Stimulated activated CD8-positive, alpha-beta memory T cell treated with anti-CD3 and anti-CD28 coated beads, Interleukin-12 subunit alpha, Interleukin-12 subunit beta, amount 100 ng/mL, for 1 hour (primary cell): ENCODE measurements at places on chromosomes 7 and 10.
A peak's percentile ranks its signal among the peaks of the same experiment; 100 is the strongest.

- DNase-seq, result no peak
Measured at GRCh38 chr10:75355706-75356105, 45.9 kb downstream of the ZNF503 start.

GRCh38 chr10:133258818-133259601, 17.7 kb downstream of the ADAM8 start:
- peak; percentile 64 for DNase-seq

DNA sequence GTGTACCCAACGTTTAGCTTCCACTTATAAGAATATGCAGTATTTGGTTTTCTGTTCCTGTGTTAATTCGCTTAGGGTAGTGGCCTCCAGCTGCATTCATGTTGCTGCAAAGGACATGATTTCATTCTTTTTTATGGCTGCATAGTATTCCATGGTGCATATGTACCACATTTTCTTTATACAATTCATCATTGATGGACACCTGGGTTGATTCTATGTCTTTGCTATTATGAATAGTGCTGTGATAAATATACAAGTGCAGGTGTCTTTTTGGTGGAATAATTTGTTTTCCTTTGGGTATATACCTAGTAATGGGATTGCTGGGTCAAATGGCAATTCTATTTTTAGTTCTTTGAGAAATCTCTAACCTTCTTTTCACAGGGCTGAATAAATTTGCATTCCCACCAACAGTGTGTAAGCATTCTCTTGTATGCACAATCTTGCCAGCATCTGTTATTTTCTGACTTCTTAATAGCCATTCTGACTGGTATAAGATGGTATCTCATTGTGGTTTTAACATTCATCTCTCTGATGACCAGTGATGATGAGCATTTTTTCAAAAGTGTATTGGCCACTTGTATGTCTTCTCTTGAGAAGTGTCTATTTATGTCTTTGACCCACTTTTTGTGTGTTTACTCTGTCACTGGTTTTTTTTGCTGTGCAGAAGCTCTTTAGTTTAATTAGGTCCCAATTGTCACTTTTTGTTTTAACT, 72.5 kb upstream of the CC2D2B start:
- no peak for DNase-seq

- DNase-seq, result no peak
Measured at GRCh38 chr7:148419856-148420832, 170.4 kb upstream of the C7orf33 start.

DNA sequence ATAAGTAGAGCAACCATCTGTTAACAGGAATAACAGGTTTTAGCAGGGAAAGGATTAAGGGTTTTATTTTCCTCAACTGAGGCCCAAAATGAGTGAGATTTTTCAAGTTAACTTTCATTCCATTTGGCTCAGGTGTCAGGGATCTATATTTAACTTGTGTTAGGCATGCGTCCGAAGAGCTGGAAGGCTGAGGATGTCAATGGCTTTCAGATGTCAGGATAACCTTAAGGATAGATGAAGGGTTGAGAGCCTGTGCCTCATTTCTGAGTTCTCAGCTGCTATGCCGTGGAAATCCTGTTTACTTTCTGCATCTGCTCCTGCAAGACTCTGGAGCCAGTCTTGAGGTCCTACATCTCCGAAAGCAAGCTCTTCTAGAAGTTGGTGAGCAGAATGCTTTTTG, 36.4 kb upstream of the CD36 start:
- DNase-seq, result no peak

DNA sequence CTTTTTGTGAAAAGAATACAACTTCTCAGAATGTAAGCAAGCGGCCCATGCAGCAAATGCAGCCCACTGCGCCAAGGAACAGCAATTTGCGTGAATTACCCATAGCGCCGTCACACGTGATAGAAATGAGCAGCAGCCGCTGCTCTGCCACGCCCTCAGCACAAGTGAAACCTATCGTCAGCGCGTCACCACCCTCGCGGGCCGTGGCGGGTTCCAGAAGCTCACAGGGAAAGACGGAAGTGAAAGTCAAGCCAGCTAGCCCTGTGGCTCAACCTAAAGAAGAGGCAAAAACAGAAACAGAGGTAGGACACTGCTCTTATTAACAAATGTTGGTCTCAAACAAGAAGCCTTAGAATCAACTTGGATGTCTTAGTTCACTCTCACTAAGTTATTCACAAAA, 70.5 kb downstream of the SHH start:
- no peak for DNase-seq

- peak; percentile 92 for DNase-seq
Measured at GRCh38 chr7:142808802-142809583, 38.2 kb downstream of the PRSS2 start.

DNA sequence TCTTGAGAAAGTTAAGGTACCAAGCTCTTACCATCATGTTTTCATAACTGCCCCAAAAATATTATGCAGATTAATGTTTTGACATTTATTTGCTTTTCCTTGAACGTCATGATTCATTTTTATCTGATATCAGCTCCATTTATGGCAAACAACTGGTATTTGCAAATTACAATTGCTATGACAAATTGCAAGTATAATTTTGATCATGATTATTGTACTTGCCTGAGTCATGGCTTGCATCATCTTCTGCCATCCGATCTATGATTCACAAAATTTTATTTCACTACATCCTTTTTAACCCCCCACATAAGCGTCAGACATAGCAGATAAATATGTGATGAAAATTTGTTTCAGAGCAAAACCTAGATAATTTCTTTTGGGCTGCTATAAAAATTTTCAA, 155.0 kb downstream of the STK31 start:
- no peak for DNase-seq

DNA sequence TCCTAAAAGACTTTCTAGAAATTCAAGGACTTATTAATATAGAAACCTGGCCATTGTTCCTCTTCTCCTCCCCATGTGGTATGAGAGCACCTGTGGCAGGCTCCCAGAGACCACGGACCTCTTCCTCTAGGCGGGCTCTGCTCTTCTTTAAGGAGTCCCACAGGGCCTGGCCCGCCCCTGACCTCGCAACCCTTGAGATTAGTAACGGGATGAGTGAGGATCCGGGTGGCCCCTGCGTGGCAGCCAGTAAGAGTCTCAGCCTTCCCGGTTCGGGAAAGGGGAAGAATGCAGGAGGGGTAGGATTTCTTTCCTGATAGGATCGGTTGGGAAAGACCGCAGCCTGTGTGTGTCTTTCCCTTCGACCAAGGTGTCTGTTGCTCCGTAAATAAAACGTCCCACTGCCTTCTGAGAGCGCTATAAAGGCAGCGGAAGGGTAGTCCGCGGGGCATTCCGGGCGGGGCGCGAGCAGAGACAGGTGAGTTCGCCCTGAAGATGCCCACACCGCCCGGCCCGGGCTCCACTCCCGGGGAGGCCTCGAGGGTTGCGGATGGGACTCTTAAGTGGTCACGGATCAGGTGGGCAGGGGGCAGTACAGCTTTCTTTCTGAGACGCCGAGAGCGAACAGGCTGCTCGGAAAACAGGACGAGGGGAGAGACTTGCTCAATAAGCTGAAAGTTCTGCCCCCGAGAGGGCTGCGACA, at the start of gene SLC26A4:
TSS of gene SLC26A4 (plus strand) at position 448 of the 700 bp plus-strand sequence. CDS start 814 bp downstream, outside the sequence.
- no peak for DNase-seq

DNA sequence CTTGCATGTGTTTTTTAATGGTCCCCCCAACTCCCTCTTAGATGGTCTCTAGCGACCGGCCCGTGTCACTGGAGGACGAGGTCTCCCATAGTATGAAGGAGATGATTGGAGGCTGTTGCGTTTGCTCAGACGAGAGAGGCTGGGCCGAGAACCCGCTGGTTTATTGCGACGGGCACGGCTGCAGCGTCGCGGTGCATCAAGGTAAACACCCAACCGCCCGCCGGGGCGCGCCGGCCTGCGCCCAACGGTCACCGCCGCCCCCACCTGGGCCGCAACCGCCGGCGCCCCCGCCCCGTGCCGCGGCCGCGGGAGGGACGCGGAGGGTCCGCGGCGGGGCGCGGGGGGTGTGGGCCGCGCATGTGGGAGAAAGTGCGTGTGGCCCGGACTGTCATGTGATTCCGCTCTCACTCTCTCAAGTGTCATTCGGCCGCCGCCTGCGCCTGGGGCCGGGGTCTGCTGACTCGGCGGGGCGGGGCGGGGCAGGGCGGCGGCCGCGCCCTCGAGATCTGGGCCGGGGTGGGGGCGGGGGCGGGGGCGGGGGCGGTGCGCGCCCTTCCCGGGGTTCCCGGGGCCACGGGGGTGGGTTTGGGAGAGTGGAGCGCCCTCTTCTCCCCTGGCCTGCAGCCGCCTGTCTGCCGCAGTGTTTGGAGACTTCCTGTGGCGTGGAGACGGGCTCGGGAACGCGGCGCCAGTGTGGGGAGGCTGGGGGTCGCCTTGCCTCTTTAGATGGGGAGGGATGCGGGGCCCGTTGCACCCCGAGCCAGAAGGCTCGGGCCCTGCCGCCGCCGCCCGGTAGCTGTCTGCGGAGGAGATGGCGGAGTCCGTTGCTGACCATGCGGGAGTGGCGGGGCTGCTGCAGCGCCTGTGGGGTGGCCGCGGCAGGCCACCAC, 817 bp downstream of the MLLT10 start:
- DNase-seq, result no peak

DNA sequence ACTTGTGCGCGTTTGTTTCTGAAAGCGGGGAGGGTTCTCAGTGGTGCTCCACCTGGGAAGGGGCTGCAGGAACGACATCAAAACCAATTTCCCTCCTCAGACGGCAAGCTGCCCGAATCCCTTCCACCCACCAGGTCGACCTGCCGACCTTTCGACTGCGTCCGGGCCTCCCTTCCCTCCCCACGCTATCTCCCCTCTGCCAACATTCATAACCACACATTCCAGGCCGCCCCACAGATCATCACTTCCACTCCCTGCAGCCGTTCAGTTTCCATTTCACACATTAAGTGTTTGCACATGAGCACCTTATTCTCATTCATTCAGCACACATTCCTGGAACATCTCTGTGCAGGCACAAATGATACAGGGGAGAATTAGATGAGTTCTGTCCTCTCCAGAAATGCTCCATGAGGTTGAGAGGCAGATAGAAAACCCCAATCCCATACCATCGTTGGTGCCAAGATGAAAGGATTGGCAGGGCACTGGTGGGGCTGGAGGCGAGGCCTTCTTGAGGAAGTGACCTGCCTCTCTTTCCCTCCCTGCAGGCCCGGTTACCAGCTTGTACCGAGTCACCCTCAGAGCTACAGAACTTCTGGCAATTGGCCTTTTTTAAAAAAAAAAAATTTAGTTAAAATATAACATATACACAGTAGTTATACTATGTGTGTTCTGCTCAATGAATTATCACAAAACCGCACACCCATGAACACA, 70.0 kb downstream of the MINDY4 start:
- no peak for DNase-seq

GRCh38 chr7:27615420-27616185, 47.1 kb downstream of the HIBADH start:
- no peak for DNase-seq

- DNase-seq, result no peak
Measured at GRCh38 chr7:90736968-90737939, 141.1 kb downstream of the CDK14 start.

GRCh38 chr7:100670074-100670473, 3.5 kb upstream of the GNB2 start:
- no peak for DNase-seq

- no peak for DNase-seq
Measured at GRCh38 chr7:68821846-68822245, 776.4 kb upstream of the AUTS2 start.

GRCh38 chr10:116866987-116867595, 17.8 kb downstream of the ENO4 start:
- DNase-seq, result no peak

GRCh38 chr10:72567889-72568640, 57.8 kb downstream of the MICU1 start:
- no peak for DNase-seq

DNA sequence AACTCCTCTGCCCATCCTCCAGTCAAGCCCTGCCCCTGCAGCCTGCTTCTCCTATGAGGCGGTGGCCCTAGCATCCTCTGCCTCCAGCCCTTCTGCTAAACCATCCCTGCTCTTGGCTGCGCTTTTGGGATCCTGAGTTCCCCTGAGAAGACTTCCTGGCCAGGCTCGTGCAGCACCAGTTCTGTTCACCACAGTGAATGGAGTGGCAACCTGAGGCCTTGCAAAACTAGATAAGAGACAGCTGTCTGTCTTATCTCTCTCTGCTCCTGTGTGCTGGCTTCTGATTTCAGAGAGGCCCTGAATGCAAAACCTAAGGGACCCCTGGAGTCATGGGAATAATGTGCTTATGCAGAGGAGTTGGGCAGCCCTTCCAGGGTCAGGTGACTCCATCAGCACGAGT, 119.2 kb downstream of the TMEM178B start:
- DNase-seq, result no peak
